ENCODE measurements at places on chromosomes 2 and 18.

GRCh38 chr2:193963472-193964119 lies 1693.4 kb upstream of the SLC39A10 start:
- no peak for DNase-seq

GRCh38 chr2:193141998-193142397 lies 947.3 kb upstream of the TMEFF2 start:
- no peak for DNase-seq

GRCh38 chr2:112577756-112578155 lies 6.7 kb upstream of the CHCHD5 start:
- no peak for DNase-seq

- DNase-seq: peak; percentile 18
Observed at GRCh38 chr2:37713258-37713700, 41.8 kb upstream of the CDC42EP3 start.

DNA sequence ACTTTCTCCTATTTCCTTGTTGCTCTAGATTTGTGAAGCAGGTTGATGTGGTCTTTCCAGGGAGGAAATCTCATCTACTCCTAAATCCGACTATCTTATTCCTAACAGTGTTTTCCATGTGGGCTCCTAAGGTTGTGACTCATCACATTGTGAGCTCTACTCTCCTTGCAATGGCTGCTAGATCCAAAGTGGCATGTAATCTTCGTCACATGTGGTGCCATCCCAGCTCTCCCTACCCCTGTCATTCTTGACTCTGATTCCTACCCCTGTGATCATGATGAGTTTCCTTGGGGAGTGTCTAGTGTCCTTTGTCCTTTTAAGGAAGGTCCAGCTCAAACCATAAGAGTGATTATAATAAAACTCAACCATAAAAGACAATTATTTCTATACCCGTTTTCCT lies 47.3 kb upstream of the GULP1 start:
- no peak for DNase-seq

- DNase-seq: no peak
Observed at GRCh38 chr2:181111059-181111458, 130.7 kb downstream of the UBE2E3 start.

DNA sequence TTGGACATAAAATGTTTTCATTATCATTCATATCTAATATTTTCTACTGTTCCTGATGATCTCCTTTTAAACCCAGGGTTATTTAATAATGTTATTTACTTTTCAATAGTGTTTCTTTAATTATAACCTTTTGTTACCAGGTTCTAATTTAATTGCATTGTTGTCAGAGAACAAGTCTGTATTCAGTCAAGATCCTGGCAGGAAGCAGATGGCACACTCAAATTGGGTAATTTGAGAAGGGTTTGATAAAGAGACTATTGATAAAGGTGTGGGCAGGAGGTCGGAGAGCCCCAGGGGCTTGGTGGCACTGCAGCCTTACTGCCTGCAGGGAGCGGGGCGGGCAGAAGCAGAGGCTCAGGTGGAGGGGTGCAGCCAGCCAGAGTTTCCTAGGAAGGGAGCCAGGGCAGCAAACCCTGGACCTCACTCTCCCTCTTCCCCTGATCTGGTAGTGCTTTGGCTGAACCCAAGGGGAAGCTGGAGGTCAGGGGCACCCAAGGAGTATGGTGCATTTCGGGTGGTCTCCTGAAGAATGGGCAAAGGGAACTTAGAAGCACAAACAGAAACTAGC lies 2.3 kb upstream of the KIF1A start:
- no peak for DNase-seq

DNA sequence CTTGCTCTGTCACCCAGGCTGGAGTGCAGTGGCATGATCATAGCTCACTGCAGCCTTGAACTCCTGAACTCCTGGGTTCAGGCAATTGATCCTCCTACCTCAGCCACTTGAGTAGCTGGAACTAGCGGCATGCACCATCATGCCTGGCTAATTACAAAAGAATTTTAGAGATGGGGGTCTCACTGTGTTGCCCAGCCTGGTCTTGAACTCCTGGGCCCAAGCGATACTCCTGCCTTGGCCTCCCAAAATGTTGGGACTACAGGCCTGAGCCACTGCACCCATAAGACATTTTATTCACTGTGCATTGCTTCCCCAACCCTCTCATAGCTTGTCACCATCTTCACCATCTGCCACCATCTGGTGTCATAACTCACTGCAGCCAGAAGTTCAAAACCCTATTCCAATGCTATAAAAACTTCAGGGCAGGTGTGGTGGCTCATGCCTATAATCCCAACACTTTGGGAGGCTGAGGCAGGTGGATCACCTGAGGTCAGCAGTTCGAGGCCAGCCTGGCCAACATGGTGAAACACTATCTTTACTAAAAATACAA lies 78.7 kb downstream of the NCAPH start:
- no peak for DNase-seq

DNA sequence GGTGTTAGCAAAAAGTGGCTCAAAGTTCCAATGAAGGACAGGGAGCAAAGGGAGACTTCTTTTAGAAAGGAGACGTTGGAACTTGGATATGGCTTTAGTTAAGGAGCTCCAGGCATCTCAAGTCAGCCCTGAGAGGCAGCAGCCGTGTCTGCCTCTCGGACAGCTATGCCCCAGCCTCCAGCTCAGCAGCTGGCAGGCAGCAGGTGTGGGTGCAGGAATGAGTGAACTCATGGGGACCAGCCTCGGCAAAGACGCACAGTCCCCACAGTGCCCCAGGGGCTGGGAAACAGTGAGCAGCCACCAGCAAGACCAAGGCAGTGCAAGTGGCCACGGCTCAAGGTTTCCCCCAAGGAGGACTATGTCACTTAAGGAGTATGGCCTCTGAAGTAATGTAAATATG lies 1.6 kb upstream of the LRRFIP1 start:
- DNase-seq: no peak

- no peak for DNase-seq
Observed at GRCh38 chr2:177242121-177242987, 22.2 kb downstream of the NFE2L2 start.

DNA sequence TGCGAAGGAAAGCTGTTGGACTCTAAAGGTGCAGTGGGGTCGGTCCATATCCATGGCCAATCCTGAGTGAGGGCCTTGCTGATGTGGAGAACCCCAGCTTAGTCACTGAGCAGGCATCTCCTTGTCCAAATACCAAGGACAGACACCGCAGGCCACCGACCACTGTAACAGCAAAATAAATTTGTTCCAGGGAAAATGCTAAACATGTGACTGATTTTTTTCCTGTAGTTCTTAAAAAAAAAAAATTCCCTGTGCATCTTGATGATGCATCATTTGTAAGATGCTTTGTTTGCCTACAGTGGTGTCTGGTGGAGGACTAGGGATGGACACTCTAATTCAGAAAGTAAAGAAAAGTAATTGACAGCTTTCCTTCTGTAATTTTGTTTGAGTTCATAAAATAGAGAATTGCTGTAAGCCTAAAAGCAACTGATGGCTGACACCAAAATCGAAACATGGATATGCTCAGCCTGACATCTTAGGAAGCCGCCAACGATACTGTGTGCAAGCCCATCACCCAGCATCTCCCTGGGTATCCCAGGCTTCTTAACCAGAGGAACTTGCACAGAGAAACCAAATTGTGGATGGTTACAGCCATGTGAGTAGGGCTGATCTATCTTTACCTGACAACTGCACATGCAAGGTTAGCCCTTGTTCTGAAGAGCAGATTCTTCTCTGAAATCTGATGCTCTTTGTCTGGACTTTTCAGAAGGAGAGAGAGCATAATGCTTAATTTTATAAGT lies 188.6 kb downstream of the ARL4C start:
- DNase-seq: no peak

Measured in activated CD4-positive, alpha-beta T cell treated with anti-CD3 and anti-CD28 coated beads for 48 hours (primary cell).